Effector CD8-positive, alpha-beta T cell (primary cell): ENCODE measurements at places on chromosomes 6 and 20.
A peak's percentile ranks its signal among the peaks of the same experiment; 100 is the strongest.

DNA sequence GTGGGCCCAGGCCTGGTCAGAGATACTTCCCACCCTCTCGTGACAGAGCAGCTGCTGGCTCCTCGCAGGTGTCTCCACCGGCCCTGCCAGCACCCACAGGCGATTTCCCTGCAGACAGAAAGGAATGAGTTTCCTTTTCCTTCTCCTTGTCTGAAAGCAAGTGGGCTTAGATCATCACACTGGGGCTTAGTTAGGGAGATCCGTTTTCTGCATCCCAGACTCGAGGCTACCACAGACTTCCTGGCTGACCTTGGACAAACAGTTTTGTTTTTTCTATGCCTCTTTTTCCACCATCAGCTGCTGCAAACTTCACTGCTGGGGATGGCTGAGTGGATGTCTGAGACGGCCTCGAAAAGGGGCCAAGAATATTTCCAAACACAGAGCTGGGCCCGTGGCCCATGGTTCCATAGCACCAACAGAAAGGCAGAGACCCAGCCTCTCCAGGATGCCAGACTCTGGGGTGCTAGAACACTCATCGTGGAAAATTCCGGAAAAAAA lies 86.5 kb downstream of the BANF2 start:
- no peak for DNase-seq

DNA sequence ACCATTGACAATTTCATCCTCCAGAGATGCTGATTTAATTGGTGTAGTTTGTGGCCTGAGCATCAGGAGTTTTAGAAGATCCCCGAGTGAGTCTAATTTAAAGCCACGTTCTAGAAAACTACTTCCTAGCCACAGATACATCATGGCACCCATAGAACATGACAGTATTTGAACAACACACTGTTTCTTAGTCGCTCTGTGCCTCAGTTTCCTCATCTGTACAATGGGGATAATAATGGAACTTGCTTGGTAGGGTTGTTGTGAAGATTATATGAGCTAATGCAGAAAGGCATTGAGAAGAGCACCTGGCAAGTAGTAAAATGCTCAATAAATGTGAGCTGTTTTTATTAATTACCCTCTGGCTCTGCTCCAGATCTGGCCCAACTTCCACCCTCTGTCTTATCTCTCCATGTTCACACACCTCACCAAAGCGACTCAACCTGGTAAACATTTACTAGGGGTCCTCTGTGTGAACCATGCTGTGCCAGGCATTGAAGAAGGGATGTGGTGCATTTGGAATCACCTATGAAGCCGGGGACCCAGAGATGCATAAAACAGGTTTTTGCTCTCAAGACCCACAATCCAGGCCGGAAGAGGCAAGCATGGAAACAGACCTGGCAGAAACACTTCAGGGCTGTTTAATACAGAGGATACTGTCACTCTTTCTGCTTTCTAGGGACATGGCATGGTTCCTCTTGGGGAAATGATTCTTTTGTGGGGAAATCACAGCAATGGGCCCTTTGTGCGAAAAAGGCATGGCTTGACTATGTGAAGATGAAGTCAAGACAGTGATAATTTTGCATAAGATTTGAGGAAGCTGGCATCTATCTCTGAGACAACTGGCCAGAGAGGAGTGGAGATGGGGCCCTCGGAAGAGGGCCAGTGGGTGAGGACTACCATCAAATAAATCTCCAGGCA lies 16.2 kb upstream of the MRPS18A start:
- no peak for DNase-seq

- no peak for DNase-seq
These were observed 247.6 kb downstream of the DLL1 start for GRCh38 chr6:170043150-170043819.

GRCh38 chr6:168123165-168123911 lies 44.3 kb upstream of the FRMD1 start:
- DNase-seq, result no peak

- no peak for DNase-seq
These were observed 303.6 kb upstream of the FERMT1 start for GRCh38 chr20:6426287-6426891.

DNA sequence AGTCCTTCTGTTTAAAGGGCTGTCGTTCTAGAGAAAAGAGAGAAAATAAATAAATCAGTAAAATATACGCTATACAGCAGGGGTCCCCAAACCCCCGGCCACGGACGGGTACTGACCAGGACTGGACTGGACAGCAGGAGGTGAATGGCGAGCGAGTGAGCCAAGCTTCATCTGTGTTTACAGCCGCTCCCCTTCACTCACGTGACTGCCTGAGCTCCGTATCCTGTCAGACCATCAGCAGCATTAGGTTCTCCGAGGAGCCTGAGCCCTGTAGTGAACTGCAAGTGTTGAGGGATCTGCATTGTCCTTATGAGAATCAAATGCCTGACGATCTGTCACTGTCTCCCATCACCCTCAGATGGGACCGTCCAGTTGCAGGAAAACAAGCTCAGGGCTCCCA lies 76.5 kb downstream of the ZNF217 start:
- DNase-seq, result no peak

GRCh38 chr20:62570897-62571668 lies 71.2 kb upstream of the SLCO4A1 start:
- DNase-seq, result no peak

DNA sequence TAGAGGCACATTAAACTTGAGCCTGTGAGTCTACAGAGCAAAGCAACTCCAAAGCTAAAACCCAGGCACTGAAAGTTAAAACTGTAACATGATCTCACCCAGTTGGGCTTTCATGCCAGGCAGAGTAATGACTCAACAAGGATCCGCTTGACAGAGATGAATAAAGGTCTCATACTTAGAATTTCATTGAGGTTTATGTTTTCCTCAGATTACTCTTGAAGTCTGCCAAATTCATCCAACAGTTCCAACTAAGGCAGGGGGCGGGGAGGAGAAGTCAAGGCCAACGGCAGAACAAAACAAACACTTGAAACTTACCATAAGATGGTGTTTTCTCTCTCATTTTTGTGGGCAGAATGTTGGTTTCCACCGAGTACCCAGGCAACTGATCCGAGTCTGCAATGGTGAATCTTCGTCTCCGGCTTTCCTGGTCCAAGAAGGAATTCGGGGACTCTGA lies 54.0 kb upstream of the IPCEF1 start:
- DNase-seq, result no peak

DNA sequence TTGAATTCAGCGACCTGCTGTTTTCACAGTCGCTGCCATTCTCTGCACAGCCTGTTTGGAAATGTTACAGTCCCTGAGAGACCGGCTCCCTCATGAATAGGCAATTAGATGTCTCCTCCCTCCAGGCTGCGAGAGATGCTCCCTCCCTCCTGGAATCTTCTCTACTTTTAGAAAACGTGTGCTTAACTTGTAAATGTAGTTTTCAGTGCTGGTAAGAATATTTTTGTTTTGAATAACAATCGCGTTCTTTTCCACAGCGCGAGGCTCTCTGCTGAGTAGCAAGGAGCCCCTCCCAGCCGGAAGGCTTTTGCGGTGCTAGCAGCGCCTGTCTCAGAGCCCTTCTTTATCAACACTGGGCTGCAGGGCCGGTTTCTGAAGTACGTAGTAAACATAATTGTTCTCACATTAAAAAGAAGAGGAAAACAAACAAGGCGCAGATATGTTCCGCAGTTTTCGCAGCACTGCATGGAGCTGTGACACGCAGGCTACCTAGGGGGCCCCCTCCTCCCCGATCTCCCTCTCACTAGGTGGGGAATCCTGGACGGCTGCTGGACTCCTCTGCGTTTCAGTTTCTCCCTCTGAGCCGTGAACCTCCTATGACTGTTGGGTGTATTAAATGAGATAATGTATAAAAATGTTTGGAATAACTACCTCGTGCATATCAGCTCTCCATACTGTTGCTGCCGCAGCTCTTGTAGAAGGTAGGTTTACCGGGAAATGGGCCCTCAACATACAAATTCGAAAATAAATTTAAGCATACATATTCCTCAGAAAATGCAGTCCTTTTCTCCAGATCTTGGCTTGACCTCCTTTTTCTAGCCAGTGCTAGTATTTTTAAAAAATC lies 79.0 kb upstream of the SPACA1 start:
- no peak for DNase-seq

GRCh38 chr6:121413879-121414278 lies 21.6 kb upstream of the GJA1 start:
- DNase-seq, result no peak

GRCh38 chr6:125310994-125311649 lies 9.4 kb upstream of the HDDC2 start:
- DNase-seq, result no peak

- DNase-seq, result no peak
These were observed 27.4 kb downstream of the HEBP2 start for GRCh38 chr6:138431256-138432062.

DNA sequence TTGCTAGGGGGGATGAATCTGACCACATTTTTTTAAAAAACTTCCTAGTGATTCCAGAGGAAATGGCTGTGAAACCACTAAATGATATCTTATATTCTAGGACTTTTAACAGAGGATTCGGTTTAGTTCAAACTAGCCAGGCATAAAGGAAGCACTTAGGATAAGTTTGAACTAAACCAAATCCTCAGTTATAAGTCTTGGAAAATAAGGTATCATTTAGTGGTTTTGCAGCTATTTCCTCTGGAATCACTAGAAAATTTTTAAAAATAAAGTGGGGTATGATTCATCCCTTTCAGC lies 327.9 kb upstream of the QKI start:
- DNase-seq, result no peak

DNA sequence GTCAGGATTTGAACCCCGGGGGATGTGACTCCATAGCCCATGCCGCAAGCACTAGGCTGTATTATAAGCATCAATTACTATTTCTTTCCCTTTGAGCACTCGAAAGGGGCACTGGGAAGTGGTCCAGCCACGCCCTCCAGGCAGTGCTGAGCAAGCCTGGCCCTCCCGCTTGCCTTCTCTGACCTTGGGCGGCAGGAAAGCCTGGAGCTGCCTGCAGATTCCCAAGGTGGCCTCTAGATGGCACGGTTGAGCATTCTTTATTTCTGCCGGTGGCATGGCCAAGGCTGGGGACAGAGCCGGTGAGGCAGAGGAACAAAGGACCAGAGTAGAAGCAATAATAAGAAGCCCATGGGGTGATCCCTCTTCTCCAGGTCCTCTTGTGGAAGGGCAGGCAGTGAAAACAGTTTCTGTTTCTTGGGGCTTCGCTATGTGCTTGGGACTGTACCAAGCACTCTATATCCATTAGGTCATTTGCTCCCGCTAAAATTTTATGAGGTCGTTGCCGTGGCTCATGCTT lies 32.0 kb downstream of the ARHGAP40 start:
- peak; percentile 28 for DNase-seq

- DNase-seq, result peak; percentile 48
These were observed 647 bp downstream of the AK9 start for GRCh38 chr6:109690373-109690736.

- DNase-seq, result no peak
These were observed 68.3 kb upstream of the TMEM244 start for GRCh38 chr6:129929433-129929832.

DNA sequence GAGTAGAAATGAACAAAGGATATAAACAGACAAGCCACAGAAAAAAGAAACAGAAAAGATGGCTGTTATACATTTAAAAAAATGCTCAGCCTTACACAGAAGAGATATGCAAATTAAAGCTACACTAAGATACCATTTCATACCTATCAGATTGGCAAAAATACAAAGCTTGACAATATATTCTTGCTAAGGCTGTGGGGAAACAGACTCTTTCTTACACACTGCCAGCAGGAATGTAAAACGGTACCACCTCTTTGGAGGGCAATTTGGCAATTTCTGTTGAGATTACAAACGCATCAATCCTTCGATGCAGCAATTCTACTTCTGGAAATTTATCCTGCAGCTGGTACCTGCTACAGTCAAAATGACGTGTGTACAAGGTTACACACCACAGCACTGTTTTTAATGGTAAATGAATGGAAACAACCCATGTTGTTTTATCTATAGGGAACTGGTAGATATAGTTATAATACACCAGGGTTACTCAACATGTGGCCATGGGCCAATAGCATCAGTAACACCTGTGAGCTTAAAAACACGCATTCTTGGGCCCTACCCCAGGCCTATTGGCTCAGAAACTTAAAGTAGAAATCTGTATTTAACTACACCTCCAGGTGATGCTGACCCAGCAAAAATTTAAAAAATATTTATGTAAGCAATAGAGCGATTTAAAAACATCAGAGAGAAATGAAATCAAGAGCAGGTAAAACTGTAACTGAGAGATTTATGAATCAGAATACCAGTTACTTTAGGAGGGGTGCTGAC lies 53.3 kb downstream of the TRAM2 start:
- no peak for DNase-seq

GRCh38 chr20:63000036-63000435 lies 6.7 kb downstream of the BHLHE23 start:
- DNase-seq, result no peak

DNA sequence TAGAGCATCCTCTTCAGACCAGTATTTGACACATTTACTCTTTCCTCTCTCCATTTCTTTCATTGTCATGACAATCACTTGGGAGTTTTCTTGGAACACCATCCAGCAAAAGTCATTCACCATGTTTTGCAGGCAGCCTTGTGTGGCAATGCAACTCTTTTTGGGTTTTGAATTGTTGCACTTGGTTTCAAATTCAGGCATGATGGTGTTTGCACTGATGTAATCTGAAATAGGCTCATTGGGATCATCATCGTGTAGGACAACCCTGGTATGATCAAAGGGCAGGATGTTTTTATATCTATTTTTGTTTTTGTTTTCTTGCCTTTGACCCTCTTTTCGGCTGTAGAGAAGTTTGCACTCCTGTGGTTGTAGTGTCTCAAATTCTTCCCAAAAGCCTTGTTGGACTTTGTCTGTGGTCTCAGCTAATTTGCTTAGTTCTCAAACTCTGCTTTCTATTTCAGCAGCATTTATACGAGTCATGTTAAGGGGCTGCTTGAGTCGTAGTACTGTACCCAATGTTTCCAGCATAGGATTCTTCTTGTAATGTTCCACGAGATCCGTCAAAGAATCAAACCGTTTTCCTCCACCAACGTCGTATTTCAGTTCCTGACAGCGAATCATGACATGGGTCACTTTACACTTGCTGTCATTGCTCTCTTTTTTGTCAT lies 160.8 kb upstream of the TNFAIP3 start:
- no peak for DNase-seq

- no peak for DNase-seq
These were observed 41.8 kb upstream of the SAYSD1 start for GRCh38 chr6:39156801-39157200.

DNA sequence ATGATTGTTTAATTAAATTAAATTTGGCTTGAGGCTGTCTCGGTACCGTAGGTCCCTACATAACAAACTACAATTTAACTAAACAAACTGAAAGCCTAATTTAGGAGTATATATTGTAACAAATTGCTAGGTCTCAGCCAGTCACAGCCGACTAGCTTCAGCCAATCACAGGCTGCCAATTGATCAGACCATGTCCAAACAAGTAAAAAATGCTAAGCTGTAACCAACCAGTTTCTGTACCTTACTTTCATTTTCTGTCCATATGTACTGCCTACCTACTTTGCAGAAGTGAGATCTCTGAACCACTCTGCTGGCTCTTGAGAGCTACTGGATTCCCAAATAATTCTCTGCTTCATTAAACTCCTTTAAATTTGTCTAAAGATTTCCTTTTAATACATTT lies 648.0 kb upstream of the GJE1 start:
- no peak for DNase-seq

DNA sequence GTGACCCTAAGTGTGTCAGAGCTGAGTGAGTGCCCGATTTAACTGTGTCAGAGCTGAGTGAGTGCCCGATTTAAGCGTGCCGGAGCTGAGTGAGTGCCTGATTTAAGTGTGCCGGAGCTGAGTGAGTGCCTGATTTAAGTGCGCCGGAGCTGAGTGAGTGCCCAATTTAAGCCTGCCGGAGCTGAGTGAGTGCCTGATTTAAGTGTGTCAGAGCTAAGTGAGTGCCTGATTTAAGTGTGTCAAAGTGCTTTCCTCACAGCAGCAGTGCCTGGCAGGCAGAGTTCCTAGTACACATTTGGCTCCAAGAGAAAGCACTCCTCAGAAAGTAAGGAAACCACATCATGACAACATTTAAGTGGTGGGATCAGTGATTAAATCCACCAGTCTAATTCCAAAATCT lies 13.2 kb downstream of the SERAC1 start:
- DNase-seq, result no peak
